ENCODE measurements at places on chromosomes 11 and 22.

GRCh38 chr11:134665571-134666270, 253.7 kb upstream of the B3GAT1 start:
- no peak for DNase-seq

GRCh38 chr11:63507511-63507910, 1.6 kb downstream of the LGALS12 start:
- no peak for DNase-seq

DNA sequence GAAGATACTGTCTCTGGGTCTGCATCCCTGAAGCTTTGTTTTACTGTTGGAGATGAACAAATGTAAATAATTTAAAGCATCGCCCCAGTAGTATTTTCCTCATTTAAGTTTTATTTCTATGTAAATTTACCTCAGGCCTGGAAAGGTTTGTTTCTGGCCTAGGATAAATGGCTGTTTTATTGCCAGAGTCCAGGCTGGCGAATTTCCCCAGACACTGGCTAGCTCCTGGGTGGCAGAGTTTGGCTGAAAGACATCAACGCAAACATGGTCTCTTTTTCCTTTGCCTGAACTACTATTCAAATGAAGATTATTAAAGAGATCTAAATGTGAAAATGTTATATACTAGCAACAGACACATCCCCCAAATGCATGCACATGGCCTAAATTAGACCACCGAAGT, 136.7 kb upstream of the SESN3 start:
- no peak for DNase-seq

- peak; percentile 3 for DNase-seq
Observed at GRCh38 chr22:43375951-43376455, 32.8 kb upstream of the SCUBE1 start.

DNA sequence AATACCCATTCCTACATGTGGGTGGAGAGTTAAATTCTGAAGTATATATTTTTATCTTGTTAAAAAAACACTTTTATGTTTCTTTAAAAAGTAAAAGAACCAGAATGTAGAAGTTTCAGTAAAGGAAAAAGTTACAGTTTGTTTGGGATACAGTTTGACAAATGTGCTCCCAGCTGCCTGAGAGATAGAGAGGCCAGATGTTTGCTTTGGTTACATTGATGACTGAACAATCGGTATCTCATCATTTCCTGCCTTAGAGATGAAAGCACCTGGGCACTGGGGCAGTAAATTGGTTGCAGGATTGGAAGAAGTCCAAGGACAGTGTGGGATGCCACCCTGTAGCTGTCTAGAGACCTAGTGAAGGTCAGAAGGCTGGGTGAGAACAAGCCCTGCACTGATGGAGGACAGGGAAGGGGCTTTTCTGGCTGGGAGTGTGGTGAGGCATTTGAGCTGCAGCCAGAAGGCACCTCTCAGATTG, 16.6 kb downstream of the MED15 start:
- DNase-seq = peak; percentile 21

GRCh38 chr22:44807915-44808690, 55.7 kb downstream of the ARHGAP8 start:
- DNase-seq = no peak

GRCh38 chr22:29806196-29806595, 31.9 kb downstream of the ASCC2 start:
- no peak for DNase-seq

DNA sequence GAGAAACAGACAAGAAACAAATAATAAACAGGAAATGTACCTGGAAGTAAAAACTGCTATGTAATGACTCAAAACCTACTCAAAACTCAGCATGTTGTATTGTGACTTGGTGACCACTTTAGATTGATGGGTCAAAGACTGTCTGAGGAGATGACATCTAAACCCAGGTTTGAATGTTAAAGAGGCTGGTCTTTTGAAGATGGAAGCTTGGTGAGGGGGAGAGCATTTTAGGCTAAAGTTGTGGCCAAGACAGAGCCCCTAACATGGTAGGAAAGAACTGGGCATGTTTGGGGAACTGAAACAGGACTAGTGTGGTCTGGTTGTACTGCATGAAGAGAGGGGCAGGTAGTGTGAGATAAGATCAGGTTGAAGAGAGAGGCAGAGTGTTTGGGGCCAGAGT, 85.3 kb upstream of the MYO18B start:
- DNase-seq = no peak

DNA sequence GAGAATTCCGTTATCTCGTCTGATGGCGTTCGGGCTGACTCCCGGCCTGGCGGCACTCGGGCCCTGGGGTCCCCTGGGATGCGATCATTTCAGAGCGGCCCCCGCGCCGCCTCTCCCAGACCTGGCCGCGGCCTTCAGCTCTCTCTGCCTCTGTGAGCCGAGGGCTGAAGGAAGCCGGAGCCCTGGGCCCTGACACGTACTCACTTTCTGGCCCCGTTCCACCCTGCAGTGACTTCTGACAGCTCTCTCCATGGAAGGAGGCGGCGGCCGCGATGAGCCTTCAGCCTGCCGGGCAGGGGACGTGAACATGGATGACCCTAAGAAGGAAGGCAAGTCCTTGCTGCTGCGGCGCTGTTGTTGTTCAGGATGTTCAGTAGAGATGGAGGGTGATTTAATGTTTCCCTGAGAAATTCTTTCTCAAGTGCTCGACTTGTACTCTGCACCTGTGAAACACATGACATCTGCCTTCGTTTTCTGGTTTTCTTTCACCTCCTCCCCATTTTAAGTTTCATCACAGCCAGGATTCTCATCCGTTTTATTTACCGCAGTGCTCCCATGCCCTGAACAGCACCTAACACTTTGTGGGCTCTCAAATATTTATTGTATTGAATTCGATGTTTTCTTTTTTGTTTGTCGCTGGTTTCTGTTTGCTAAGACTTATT, 612 bp downstream of the GTSE1 start:
- peak; percentile 21 for DNase-seq

- DNase-seq = no peak
Observed at GRCh38 chr22:38487946-38488345, 18.2 kb downstream of the DDX17 start.

- DNase-seq = no peak
Observed at GRCh38 chr22:38871360-38872171, 450 bp downstream of the CBX6 start.

GRCh38 chr11:3984896-3985295, 109.7 kb upstream of the RRM1 start:
- DNase-seq = peak; percentile 47

DNA sequence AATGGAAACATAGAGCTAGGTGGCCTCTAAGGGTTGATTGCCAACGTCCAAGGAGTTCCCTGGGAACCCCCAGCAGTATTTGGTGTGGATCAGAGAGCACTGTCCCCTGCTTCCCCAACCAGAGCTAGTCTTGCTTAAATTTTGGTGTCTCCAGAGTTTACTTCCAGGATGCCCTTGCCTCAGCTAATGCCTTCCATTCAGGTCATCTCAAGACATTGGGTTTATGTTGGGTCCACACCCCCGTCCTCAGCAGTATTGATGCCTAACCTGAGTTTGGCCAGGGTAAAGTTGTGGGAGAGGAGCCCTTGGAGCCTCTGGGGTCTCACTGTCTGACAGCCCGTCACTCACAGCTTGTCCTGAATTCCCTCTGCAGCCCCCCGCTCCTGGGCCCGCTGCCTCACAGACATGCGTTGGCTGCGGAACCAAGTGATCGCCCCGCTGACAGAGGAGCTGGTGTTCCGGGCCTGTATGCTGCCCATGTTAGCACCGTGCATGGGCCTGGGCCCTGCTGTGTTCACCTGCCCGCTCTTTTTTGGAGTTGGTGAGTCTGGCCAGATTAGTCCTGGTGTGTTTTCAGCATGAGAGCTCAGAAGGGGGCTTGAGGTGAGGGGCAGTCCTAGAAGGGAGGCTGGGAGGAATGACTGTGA, 1.4 kb downstream of the RCE1 start:
- no peak for DNase-seq

- DNase-seq = no peak
Observed at GRCh38 chr11:119380827-119381180, 686 bp downstream of the USP2 start.

DNA sequence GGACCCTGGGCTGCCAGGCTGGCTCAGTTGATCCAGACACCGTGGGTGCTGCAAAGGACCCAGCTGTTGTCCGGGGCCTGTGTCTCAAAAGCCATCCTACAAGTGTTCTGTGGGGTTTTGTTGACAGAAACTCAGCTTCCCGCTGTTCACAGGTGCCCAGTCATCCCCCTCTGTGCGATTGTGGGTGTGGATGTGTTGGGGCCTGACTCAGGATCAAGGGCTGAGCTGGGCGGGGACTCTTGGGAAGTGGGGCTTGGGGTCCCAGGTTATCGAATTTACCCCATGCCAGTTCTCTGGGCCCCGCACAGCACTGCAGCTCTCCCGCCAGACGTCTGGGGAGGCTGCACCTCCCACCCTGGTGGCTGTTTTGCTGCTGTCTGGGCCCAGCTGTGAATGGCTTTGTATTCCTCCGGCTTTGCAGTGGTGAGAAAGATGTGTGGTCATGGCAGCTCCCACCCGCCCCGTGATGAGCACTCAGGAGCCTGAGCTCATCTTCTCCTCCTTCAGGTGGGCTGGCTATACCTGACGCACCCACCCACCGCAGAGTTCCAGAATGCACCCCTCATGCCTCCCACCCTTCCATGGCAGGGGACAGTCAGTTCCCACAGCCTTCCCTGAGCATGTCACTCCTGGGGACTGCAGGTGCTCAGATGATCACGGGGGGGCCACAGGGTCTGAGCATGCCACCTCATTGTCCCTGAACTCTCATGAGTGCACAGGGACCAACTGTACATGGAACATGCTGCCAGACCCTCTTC, 3.6 kb upstream of the AP2A2 start:
- DNase-seq = no peak

GRCh38 chr22:45565171-45565570, 62.5 kb downstream of the FBLN1 start:
- DNase-seq = no peak

DNA sequence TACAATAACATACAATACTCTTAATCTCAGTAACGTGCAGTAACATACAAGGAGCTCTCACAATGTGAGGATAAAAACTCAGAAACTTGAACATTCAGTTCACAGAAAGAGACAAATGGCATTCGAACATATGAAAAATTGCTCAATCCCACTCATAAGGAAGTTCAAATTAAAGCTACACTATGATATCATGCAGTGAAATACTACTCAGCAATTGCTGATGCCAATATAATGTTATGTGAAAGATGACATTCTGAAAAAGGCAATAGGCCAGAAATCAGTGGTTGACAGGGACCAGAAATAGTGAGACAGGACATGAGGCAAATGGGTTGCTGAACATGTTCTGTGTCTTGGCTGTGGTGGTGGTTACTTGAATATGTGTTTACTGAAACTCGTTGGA, 33.7 kb upstream of the PITPNB start:
- DNase-seq = peak; percentile 40

DNA sequence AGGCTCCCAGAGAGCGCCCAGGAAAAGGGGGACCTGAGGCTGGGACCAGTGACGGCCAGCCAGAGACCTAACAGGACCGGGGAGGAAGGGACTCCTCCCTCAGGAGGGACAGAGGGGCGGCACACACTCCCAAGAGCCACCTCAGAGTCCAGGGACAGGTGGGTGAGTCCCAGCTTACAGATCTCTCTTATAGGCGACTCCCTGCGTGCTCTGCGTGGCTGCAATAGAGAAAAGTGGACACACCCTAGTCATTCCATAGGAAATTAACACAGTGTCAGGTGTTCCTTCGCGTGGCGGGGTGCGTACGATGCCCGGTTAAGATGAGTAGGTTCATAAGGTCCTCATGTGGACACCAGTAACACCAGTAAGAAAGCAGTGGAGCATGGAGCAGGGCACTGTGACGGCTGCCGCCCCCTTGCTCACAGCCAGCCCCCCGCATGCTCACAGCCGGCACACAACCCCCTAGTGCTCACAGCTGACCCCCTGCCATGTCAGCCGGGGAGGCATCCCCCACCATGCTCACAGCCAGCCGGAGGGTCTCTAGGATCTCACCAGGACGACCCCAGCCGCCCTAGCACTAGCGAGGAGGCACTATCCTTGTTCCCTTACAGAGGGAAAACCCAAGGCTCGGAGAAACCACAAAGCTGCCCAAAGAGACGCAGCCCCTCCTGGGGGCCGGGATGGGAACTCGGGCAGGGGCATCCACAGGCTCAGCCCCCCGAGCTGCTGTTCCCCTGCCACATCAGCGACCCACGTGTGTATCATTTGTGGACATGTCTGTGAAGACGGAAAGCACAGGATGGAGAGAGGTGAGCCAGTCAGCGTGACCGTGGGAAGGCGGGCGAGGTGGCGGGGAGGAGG, 426.8 kb downstream of the TBC1D22A start:
- no peak for DNase-seq

- DNase-seq = no peak
Observed at GRCh38 chr11:118883368-118884071, at the start of gene CXCR5. Gene CXCR5, plus strand, starts transcription at chr11:118883892. Its CDS starts 50 bp downstream, at chr11:118883942.

GRCh38 chr11:91717169-91717568, 507.4 kb upstream of the FAT3 start:
- no peak for DNase-seq

DNA sequence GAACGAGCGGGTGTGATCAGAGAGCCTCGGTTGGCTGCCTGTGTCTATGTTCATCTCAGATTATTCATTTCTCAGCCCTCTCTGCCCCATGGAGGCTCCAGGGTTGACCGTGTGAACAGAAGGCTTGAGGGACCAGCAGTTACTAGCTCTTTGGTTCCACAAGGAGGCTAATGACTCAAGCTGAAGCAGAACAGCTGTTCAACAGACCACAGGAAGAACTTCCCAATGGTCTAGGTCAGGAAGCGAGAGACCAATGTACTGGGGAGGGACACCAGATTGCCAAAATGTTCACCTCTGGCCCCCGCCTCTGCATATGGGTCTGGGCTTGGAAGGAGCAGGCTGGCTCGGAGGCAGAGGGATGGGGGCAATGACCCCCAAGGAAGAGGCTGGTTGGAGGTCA, 14.7 kb upstream of the PDE2A start:
- DNase-seq = no peak

- no peak for DNase-seq
Observed at GRCh38 chr11:100501450-100501849, 185.6 kb upstream of the ARHGAP42 start.

GRCh38 chr11:66362481-66363147, 8.9 kb downstream of the SLC29A2 start:
- DNase-seq = no peak

GRCh38 chr11:119030029-119030328, 698 bp downstream of the SLC37A4 start:
- DNase-seq = no peak

DNA sequence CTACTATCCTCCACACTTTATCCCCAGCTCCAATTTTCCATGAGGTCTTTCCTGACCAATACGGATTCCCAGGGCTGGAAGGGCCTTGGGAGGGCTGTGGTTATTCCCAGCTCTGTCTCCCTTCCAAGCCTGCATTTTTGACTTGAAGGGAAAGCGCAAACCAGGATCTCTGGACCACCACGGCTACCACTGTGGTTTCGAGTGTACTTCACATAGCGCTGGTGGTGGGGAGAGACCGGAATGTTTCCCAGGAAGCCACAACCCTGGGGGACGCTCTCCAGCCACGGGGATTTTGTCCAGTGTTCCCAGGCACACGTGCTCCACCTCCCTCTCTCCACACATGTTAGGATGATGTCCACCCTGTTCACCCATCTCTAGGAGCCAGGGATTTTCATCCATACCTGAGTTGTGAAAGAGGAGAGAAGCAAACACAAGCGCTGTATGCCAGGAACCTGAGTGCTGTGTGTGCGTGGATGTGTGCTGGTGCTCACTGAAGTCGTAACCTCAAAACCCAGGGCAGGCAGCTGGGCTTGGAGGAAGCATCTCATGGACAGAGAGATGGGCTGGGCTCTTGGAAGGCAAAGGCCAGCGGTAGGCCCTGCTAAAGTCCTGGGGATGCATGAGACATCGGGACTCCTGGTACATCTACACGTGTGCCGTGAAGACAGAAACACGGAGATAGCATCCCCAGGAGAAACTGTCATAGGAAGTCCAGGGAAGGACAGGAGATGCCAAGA, 1.3 kb upstream of the NPTXR start:
- DNase-seq = no peak

GRCh38 chr22:21921184-21921721, 31.4 kb downstream of the PPM1F start:
- no peak for DNase-seq

All from fibroblast of pulmonary artery (primary cell).